ENCODE measurements at places on chromosomes 3 and 15.
A peak's percentile ranks its signal among the peaks of the same experiment; 100 is the strongest.

DNA sequence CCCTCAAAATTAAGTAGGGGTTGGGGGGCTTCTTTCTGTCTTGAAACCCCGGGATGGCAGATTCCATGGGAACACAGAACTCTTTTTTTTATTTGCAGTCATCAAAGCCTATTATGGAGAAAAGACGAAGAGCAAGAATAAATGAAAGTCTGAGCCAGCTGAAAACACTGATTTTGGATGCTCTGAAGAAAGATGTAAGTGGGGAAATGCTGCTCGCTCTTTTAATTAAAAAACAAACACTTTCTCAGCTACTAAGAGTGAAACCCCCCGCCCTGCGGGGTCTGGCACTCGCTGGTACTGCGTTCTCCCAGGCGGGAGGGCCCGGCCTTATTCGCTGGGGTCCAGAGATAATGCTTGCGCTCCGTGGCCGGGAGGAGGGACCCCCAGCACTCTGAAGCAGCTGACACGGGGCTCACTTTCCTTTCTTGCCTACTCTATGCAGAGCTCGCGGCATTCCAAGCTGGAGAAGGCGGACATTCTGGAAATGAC lies 615 bp downstream of the HES1 start:
- DNase-seq, result no peak

DNA sequence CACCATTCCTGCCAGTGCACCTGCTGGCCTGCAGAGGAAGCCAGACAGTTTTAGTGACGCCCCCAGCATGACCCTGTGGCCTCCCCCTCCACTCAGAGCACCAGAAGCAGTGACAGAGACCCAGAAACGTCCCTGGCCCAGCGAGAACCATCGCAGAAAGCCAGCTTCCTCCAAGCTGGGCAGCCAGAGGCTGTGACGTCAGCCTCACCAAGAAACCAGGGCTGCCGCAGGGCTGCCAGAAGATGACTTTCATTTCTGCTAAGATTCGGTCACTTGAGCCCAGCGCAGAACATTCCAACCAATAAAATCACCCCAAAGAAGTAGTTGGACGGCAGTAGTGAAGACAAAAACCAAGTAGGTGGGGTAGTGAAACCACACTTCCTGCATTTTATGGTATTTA lies 29.6 kb upstream of the RPL32 start:
- no peak for DNase-seq

GRCh38 chr15:99732751-99733267 lies 428 bp downstream of the LYSMD4 start:
- peak; percentile 77 for DNase-seq

DNA sequence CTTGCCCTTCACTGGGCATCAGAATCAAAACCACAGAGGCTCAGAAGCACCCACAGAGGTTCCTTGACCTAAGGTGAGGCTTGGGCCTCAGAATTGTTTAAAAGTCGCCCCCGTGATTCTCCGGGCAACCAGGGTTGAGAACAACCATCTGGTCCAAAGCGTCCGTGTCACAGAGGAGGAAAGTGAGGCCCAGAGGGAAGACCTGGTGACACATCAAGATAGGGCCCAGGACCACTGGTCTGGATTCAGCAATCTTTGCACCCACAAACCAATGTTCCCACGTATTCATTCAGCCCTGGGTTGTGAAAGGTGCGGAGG lies 272.6 kb downstream of the UACA start:
- no peak for DNase-seq

DNA sequence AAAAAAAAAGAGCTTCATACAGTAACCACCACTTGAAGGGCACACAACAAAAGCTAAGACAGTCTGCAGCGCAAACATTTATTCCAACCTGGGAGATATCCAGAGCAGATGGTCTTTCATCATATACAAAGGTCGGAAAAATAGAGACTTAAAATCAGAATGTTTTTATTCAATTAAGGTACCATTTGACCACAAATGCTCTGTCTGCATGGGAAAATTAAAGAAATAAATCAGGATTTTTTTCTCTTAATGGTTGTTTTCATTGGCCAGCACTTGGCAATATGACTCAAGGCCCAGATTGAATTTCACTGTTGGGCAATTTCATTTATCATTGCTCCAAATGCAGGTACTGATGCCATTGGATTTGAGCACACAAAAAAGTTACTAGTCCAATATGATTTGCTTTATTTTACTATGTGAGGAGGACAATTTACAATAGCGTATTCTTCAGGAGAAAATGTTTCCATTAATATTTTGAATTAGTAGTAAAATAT lies 145.9 kb upstream of the AGTR1 start:
- no peak for DNase-seq

GRCh38 chr15:37102305-37103162 lies 2.2 kb upstream of the MEIS2 start:
- peak; percentile 78 for DNase-seq

- no peak for DNase-seq
Observed at GRCh38 chr15:85710340-85710842, 84.3 kb downstream of the KLHL25 start.

DNA sequence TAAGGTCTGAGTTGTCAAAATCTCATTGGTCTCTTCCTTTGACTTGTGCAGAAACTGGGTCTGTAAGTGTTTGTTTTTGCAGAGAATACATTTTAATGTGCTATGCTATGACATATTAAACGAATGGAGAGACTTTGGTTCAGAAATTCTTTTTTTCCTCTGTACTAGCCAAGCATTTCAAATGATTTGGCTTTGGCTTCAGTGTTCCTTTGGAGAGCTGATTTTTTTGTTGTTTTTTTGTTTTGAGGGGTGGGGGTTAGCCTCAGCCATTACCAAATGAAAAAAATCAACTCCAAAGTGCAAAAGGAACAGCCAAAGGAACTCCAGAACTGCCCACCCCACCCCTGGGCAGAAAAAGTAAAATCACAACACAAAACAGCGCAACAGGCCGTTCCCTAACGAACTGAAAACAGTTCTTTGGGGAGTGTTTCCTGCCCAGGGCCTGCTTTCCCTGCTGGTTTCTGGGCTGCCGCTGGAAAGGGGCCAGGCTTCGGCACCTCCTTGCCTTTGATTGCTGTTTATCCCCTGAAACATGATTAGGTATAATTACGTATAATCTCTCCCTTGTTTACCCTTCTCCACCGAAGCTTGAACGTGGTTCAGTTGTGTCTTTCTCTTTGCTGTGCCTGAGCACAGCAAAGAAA lies 57.6 kb upstream of the NEO1 start:
- DNase-seq, result peak; percentile 30

- no peak for DNase-seq
Observed at GRCh38 chr3:65173841-65174240, 486.0 kb upstream of the ADAMTS9 start.

GRCh38 chr3:133964547-133964946 lies 65.2 kb downstream of the SLCO2A1 start:
- no peak for DNase-seq

GRCh38 chr3:108509871-108510270 lies 525 bp downstream of the MYH15 start:
- DNase-seq, result no peak

- no peak for DNase-seq
Observed at GRCh38 chr3:179949869-179950268, 86.9 kb downstream of the PEX5L start.

GRCh38 chr3:56303487-56303886 lies 164.8 kb downstream of the ERC2 start:
- peak; percentile 91 for DNase-seq

GRCh38 chr3:126753191-126754160 lies 49.4 kb downstream of the CHCHD6 start:
- DNase-seq, result peak; percentile 49

GRCh38 chr15:60392601-60392985 lies 5.2 kb downstream of the ANXA2 start:
- DNase-seq, result peak; percentile 80

DNA sequence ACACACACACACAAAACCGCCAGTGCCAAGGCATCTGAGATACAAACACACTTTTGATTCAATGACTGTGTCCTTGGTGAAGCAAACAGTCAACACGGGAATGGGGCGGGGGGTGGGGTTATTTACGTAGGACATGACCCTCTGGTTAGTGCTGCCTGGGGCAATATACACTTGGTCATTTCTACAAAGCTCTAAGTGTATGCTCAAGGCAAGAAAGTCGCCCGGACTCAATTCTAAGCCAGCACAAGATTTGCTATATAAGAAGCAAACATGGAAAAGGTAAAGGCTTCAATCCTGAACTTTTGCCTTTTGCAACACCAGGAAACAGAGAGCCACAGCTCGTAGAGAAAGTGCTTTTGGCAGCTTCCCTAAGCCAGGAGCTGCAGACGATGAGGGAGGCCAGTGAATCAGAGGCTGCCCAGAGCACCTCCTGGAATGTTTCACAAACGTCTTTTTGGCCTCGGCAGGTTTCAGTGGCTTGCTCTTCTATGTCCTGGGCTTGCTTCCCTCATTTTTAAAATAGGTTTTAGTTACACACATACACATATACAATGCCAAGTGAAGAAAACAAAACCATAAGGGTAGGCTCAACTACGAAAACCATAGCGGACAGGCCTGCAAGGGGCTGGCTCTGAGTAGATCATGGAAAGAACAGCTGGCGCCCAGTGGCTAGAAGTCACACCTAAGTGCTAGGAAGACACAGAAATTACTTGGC lies 73.6 kb downstream of the TM4SF4 start:
- DNase-seq, result no peak

- no peak for DNase-seq
Observed at GRCh38 chr3:30970183-30970582, 75.7 kb upstream of the GADL1 start.

GRCh38 chr15:67559576-67559975 lies 17.1 kb downstream of the MAP2K5 start:
- DNase-seq, result no peak

DNA sequence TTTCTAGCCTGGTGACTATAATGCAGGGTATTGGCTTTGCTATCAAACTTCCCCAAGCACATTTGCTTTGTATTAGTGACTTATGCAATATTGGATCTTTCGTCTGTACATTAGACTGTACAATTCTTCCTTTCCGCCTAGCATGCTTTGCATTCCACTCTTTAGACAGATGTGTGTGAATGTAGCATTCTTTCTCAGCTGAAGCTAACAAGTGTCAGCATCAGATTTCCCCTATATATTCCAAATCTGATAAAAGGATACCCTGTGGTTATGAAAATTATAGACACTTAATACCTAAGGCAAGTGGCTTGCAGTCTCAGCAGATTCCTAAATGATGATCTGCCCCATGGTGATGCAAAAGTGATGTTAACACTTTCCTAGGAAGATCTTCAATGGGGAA lies 360.1 kb downstream of the CNTN4 start:
- DNase-seq, result no peak

- no peak for DNase-seq
Observed at GRCh38 chr3:49020330-49021212, 1.4 kb upstream of the NDUFAF3 start.

DNA sequence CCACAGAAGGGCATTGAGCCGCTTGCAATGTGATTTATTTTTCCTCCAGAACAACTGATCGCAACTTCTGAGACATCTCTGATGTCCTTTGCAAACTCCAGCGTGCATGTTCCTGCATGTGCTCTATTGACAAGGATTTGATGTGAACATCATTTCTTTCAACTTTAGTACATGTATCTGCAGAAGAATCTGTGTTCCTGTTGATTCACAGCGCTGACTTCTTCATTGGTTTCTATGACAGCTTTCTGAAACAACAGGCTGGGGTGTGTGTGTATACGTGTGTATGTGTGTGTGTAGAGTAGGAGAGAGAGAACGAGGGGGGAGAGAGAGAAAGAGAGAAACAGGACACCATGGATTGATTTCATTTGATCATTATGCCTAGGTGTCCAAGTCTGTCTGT lies 56.7 kb upstream of the CMTM8 start:
- peak; percentile 32 for DNase-seq

DNA sequence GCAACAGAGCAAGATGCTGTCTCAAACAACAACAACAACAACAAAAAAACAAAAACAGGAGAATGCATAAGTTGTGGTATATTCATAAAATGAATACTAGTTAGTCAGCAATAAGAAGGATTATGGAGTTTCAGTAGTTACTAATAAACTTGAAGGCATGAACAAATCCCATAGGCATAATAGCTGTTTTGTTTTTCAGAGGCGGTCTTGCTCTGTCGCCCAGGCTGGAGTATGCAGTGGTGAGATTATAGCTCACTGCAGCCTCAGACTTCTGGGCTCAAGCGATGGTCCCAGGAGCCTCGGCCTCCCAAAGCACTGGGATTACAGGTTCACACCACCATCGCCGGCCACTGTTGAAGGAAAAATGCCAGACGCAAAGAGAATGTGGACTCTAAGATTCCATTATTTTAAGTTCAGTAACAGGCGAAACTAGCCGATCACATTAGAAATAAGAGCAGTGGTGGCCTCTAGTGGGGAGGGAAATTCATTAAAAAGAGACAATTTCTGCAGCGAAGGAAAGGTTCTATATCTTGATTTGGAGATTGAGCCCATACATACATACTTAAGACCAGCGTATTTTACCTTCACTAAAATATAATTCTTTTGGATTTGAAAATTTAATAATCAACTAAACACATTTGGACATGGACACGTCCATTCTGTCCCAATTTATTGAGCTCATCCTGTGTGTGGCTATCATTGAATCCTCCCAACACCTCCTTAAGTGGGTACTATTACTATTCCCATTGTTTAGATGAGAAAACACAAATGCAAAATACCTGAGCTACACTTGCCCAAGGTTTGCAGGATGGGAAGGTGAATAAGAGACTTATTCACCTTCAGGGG lies 27.4 kb upstream of the HDAC11 start:
- DNase-seq, result peak; percentile 76

DNA sequence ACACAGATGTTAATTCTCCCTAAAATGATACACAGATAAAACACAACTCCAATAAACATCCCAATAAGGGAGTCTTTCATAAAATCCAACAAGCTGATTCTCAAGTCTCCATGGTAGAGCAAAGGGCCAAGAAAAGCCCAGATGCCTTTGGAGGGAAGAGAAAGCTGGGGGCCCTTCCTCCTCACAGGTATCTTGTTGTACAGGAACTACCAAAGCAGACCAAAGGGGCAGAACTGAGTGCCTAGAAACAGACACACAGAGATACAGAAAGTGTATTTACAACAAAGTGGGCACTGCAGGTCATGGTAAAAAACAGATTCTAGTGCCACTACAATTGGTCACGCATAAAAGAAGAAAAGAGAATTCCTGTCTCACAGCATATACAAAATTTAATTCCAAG lies 87.2 kb upstream of the NSMCE3 start:
- no peak for DNase-seq

DNA sequence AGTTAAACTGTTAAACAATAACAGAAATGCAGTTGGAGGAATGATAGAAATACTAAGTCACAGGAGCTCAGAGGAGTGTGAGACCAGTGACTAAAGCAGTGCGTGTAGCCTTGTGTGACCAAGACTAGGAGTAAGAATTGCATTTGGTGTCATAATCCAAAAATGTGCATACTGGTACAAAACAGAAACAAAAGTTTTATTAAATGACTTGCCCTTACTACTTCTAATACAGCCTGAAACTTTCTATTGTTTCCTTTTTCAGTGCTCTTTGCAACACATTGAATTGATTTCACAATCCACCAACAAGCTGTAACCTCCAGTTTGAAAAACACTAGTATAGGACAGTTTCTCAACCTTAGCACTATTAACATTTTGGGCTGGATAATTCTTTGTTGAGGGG lies 17.1 kb downstream of the SNX1 start:
- DNase-seq, result no peak

- no peak for DNase-seq
Observed at GRCh38 chr3:32850226-32850625, 32.4 kb downstream of the TRIM71 start.
